ENCODE measurements at places on chromosomes 7 and 10.
A peak's percentile ranks its signal among the peaks of the same experiment; 100 is the strongest.

- peak; percentile 67 for DNase-seq
These were observed 108.2 kb downstream of the PIP4K2A start for GRCh38 chr10:22606164-22606614.

DNA sequence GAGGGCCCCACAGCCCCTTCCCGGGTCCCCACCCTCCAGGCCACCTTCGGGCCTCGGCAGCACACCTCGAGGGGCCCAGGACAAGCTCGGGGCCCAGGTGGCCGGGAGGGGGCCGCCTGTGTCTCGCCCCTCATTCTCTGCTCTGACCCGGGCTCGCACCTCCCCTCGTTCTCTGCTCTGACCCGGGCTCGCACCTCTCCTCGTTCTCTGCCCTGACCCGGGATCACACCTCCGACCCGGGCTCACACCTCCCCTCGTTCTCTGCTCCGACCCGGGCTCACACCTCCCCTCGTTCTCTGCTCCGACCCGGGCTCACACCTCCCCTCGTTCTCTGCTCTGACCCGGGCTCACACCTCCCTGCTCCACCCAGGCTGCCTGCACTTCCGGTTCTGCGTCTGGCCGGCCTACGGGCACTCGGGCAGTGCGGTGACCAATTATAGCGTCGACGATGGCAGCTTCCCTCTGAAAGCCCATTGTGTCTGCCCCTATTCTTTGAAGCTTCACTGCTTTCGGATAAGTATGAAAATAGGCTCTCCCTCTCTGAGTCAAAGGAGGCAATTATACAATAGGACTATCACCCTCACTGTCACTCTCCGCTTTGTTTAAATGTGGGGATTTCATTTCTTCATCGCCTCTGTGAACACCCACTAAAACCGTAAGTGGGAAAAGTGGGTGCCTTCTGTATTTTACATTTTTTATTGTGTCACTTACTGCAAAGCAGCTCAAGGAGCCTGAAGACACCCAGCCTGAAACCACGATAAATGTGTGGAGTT, 457.4 kb downstream of the DNAJB6 start:
- DNase-seq, result no peak

DNA sequence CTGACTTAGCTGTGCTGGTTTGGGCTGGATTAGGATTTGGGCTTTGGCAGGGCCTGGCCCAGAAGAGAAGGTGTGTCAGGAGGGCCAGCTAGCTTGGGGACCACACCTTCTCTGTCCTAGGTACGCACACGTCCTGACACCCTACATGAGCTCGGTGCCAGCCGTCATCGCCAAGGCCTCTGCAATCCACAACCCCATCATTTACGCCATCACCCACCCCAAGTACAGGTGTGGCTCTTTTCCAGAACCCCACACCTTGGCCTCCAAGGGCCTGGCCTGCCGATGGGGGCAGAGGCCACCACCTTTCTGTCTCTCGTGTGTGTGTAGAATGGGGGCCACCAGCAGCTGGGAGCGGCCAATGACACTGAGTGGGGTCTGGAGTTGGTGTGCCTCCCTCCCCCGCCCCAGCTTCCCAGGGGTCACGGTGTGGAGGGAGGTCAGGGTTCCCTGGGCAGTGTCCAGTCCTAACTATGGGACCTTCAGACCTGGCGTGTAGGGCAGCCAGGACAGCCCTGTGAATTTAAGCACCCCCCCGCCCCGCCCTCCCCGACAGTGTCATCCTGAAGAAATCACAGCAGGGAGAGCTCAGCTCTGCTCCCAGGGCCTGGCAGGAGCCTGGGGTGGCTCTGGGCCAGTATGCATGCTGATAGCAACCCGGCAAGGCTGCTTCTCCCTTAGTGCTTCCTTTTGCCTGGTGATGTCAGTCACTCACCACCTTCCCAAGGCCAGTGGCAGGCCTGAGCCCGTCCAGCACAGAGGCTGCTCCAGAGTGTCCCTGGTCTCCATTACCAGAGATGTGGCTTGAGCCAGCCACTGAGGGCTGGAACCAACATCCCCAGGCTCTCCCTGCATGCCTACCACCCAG, 6.9 kb upstream of the LDB3 start:
- DNase-seq, result no peak

GRCh38 chr7:122889116-122889515, 2.9 kb upstream of the CADPS2 start:
- no peak for DNase-seq

- DNase-seq, result peak; percentile 44
These were observed 10.0 kb downstream of the SFTPD start for GRCh38 chr10:79938728-79939406.

GRCh38 chr10:24288581-24288980, 79.6 kb downstream of the KIAA1217 start:
- DNase-seq, result no peak

DNA sequence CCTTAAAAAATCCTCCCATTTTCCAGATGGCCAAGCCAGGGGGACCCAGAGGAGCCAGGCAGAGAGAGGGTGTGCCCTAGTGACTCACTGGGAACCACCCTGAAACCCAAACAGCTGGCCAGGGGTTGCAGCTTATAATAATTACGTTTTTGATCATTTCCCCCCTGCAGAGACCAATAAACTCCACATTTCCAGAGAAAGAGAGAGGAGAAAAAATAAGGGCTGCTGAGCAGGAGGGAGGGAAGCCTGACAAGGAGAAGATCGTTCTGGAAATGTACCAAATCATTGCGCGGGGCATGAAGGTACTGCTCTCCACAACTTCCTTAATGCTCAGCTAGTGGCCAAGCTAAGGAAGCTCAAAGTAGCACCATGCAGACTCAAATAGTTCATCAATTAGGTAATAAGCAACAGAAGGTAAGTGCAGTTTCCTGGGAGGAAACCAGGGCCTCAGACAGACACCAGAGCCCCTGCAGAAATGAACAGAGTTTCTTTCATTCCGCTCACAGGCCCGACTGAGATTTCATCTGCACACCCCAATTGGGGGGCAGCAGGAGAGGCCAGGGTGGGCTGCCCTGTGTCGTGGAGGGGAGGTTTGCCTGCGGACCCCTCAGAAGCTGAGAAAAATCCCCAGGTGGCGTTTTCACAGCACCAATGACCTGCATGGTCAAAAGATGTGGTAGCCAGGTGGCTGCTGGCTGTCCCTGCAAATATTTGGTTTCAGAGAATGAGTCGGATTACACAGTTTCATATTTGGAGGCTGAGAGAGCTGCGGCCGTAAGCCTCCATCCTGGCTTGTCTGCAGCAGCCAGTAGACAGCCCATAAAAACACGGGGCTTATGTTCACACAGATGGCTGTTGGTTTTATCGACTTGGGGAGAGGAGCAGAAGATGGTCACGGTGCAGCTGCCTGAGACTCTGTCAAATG, 153.2 kb upstream of the LYZL2 start:
- DNase-seq, result no peak
